ENCODE measurements at places on chromosomes 5 and 9. TPM values are rescaled to one million over a fixed set of nuclear protein-coding genes. Genes with fewer than 3 reads are reported as not detected.

Gene NUTM2G
- total RNA-seq: not detected

Gene QRFP
- not detected for total RNA-seq

Gene FLT4
- total RNA-seq: 7.0 TPM

DNA sequence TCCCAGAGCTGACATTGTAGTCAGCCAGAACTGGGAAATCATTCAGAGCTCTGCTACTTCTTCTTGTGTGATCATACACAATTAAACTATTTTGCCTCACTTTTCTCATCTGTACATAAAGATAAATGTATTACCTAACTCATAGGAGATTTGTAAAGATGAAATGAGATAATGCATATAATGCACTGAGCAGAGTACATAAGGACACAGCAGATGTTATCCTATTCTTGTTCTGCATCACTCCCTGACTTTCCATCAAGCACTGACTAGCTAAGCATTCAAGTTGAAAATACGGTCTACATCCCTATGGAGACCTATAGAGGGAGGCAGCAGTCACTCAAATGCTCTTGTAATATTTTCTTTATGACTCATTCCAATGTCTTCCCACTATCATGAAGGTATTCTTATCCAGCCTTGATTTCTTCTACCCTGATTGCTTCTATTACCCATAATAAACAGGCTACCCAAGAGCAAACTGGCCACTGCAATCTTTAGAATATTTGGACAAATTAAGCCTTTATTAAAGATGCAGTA is 16.3 kb upstream of the PRR16 start:
- no peak overlapping the region for H3K4me3 ChIP-seq
- no peak overlapping the region for H3K27ac ChIP-seq
- DNase-seq: no peak
- no peaks in the 10 kb centered on the region for H3K27me3 ChIP-seq
- H3K4me1 ChIP-seq: peaks cover 12% of the 10 kb centered on the region

GRCh38 chr9:99415606-99416005 is 193.5 kb downstream of the SEC61B start:
- no peaks in the 10 kb centered on the region for H3K4me1 ChIP-seq
- H3K36me3 ChIP-seq: no peaks in the 10 kb centered on the region
- no peak for DNase-seq
- no peaks in the 10 kb centered on the region for H3K27me3 ChIP-seq

DNA sequence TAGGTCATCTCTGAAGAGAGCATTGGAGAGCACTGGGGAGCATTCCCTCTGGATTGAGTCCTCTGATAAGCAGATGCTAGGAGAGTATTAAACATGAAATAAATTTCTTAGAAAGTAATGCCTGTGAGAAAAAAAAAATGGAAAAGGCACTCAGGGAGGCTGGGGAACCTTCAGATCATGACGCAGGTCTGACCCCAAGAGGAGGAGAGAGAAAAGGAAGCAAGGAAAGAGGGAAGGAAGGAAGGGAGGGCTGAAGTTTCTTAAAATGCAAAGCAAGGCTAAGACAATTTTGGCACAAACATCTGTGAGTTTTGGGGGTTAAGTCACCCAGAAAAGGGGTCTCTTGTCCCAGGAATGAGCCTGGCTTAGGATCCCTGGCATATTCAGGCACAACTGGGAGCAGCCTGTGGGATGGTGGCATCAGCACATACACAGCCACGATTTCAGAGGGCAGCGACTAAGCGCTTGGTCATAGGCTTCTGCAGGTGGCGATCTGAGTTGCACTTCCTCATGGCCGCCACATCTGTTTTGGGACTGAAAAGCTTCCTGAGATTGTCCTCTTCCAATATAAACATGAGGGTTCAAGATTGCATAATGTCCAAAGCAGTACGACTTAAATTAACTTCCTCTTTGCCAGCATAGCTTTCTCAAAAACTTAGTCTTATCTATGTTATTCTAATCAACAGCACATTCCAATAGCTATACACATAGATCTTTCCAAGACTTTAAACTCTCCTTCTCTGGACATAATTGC is 692.7 kb downstream of the DNAH5 start:
- H3K27ac ChIP-seq: peak overlapping the region; percentile 54
- peak; percentile 62 for DNase-seq
- no peaks in the 10 kb centered on the region for H3K4me1 ChIP-seq
- no peaks in the 10 kb centered on the region for H3K27me3 ChIP-seq
- H3K4me3 ChIP-seq: no peak overlapping the region

- H3K4me3 ChIP-seq: peak overlapping the region; percentile 42
- no peaks in the 10 kb centered on the region for H3K36me3 ChIP-seq
- peak; percentile 68 for DNase-seq
- H3K27ac ChIP-seq: peak overlapping the region; percentile 36
These were observed 1.0 kb upstream of the IL12B start for GRCh38 chr5:159331093-159331973.

- peaks cover 79% of the 10 kb centered on the region for H3K4me1 ChIP-seq
- no peaks in the 10 kb centered on the region for H3K27me3 ChIP-seq
- H3K27ac ChIP-seq: no peak overlapping the region
- peaks cover 35% of the 10 kb centered on the region for H3K36me3 ChIP-seq
These were observed 2.2 kb downstream of the GRK6 start for GRCh38 chr5:177428574-177429217.

- DNase-seq: no peak
- no peaks in the 10 kb centered on the region for H3K36me3 ChIP-seq
- H3K27ac ChIP-seq: no peak overlapping the region
- H3K4me3 ChIP-seq: no peak overlapping the region
- H3K4me1 ChIP-seq: no peaks in the 10 kb centered on the region
These were observed 106.4 kb upstream of the ASTN2 start for GRCh38 chr9:117521293-117521692.

- no peak overlapping the region for H3K4me3 ChIP-seq
- H3K36me3 ChIP-seq: no peaks in the 10 kb centered on the region
- H3K27ac ChIP-seq: no peak overlapping the region
- H3K27me3 ChIP-seq: no peaks in the 10 kb centered on the region
These were observed 1046.9 kb upstream of the WWC1 start for GRCh38 chr5:167244583-167244982.

Gene CD72
- not detected for total RNA-seq

Gene NEUROG1
- total RNA-seq: not detected

Gene STKLD1
- total RNA-seq: not detected

Gene TAF1L
- total RNA-seq: not detected

GRCh38 chr9:93121316-93122241 is 12.5 kb downstream of the NINJ1 start:
- H3K4me3 ChIP-seq: no peak overlapping the region
- H3K4me1 ChIP-seq: peaks cover 53% of the 10 kb centered on the region
- H3K27ac ChIP-seq: peak overlapping the region; percentile 72
- H3K36me3 ChIP-seq: peaks cover 50% of the 10 kb centered on the region
- DNase-seq: peak; percentile 4

DNA sequence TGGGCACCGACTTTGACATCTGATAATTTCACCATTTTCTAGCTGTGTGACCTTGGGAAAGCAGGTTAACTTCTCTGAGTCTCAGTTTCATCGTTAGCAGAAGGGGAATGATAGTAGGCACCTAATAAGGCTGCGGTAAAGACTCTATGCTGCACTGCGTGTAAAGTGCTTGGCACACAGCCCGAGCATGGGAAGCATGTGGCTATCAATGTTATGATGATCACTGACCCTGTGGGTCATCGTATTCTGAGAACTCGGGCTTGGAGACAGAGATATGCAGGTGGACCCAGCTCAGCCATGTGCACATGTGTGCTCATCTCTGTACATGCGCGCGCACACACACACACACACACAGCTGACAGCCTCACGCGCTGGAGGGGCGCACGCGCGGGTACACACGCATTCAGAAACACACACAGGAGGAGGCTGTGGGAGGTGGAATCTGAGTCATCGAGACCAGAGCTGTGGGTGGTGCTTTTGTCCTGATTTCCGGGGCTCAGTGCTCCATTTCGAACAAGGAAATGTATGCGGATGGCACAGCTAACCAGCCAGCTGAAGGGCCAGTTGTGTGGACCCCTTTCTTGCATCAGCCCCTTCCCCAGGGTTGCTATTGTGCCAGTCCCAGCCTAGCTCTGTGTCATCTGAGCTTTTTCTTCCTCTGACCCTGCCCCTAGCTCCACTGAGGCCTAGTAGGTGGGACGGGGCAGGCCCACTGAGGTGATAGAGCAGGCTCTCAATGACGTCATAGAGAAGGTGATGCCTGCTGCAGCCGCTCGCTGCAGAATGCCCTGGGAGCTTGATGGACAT is 11.1 kb upstream of the ARAP3 start:
- DNase-seq: no peak
- H3K4me3 ChIP-seq: no peak overlapping the region
- no peaks in the 10 kb centered on the region for H3K27me3 ChIP-seq
- peaks cover 15% of the 10 kb centered on the region for H3K4me1 ChIP-seq

Gene SLC6A7
- not detected for total RNA-seq

Gene OLFML2A
- total RNA-seq: 1.7 TPM

DNA sequence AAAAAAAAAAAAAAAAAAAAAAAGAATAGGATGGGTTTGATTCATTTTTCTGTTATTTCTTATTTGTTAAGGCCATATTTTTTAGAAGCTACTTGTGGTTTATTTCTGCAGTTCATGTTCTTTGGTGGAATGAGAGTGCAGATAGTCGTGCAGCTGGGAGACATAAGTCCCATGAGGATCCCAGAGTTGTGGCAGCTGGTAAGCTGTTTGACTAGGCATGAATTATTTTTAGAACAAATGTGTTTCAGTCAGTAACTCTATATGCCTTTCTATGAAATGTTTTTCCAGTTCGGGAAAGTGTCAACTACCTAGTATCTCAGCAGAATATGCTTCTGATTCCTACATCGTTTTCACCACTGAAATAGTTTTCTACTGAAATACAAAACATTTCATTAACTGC is 5.0 kb upstream of the NIPSNAP3B start:
- peaks cover 4% of the 10 kb centered on the region for H3K36me3 ChIP-seq
- no peak overlapping the region for H3K4me3 ChIP-seq
- no peaks in the 10 kb centered on the region for H3K4me1 ChIP-seq
- no peak overlapping the region for H3K27ac ChIP-seq
- H3K27me3 ChIP-seq: no peaks in the 10 kb centered on the region

Gene PIP5KL1
- 11.2 TPM for total RNA-seq

Gene PCDHGC4
- total RNA-seq: 3.1 TPM

GRCh38 chr5:112604732-112605630 is 132.7 kb upstream of the APC start:
- H3K4me3 ChIP-seq: no peak overlapping the region
- H3K36me3 ChIP-seq: no peaks in the 10 kb centered on the region
- DNase-seq: peak; percentile 30

DNA sequence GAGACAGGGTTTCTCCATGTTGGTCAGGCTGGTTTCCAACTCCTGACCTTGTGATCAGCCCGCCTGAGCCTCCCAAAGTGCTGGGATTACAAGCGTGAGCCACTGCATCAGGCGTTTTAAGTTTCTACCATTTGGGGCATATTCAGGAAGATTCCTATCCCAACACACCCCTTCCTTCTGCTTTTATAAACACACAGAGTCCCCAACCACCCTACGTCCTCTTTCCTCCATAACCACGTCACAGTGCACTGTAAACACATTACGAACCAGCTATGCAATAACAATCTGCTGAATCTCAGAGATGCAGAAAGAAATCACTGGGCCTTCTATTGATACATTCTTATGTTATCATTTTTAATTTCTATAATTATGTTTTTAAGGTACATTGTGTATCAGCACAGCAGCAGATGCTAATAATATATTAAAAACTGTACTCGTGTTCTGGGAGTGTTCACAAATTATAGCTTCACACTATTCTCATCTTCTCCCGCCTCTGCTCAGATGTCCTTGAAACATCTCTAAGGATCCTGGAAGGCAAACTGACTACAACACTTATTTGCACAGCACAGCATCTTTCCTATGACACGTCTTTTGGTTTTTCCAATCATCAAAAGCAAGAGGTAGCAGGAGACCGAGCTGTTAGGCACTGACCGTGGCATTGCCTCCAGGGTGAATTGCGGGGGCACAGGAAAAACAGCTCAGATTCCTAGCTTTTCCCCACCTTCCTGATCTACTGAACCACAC is 60.2 kb downstream of the KCNIP1 start:
- no peaks in the 10 kb centered on the region for H3K27me3 ChIP-seq
- no peak overlapping the region for H3K27ac ChIP-seq
- no peaks in the 10 kb centered on the region for H3K36me3 ChIP-seq
- no peak for DNase-seq

DNA sequence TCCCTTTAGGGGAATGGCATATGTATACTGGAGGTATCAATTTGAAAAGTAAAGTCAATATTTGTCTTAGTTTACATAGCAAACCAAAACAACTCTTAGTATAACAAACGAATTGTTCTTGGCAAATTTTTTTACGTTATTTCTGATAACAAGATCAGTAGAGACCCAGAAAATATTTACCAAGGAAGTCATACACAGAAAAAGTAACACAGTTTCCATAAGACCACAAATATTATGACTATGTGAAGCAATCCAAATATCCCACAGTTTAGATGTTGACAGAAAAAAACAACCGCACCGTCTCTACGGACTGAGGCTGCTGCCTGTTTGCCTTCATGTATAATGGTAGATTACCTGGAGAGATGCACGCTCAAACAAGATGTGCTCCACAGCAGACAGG is 46.5 kb upstream of the DAPK1 start:
- H3K27me3 ChIP-seq: no peaks in the 10 kb centered on the region
- no peaks in the 10 kb centered on the region for H3K36me3 ChIP-seq
- DNase-seq: no peak
- H3K4me1 ChIP-seq: peaks cover 7% of the 10 kb centered on the region
- no peak overlapping the region for H3K27ac ChIP-seq

GRCh38 chr9:116414374-116414773 is 260.8 kb downstream of the PAPPA start:
- H3K4me1 ChIP-seq: no peaks in the 10 kb centered on the region
- no peak for DNase-seq
- H3K27ac ChIP-seq: no peak overlapping the region
- peaks cover 2% of the 10 kb centered on the region for H3K36me3 ChIP-seq
- no peaks in the 10 kb centered on the region for H3K27me3 ChIP-seq
- H3K4me3 ChIP-seq: no peak overlapping the region

Gene HRCT1
- total RNA-seq: 6.2 TPM

GRCh38 chr5:32814141-32814540 is 103.0 kb downstream of the NPR3 start:
- H3K4me1 ChIP-seq: no peaks in the 10 kb centered on the region
- DNase-seq: no peak
- H3K27ac ChIP-seq: no peak overlapping the region
- H3K4me3 ChIP-seq: no peak overlapping the region
- no peaks in the 10 kb centered on the region for H3K36me3 ChIP-seq

- no peak overlapping the region for H3K4me3 ChIP-seq
- H3K27ac ChIP-seq: no peak overlapping the region
- peak; percentile 86 for DNase-seq
- no peaks in the 10 kb centered on the region for H3K27me3 ChIP-seq
- H3K4me1 ChIP-seq: no peaks in the 10 kb centered on the region
- no peaks in the 10 kb centered on the region for H3K36me3 ChIP-seq
These were observed 7.9 kb downstream of the GABRP start for GRCh38 chr5:170791325-170791954.

Gene SV2C
- 1.8 TPM for total RNA-seq

- H3K4me1 ChIP-seq: peaks cover 47% of the 10 kb centered on the region
- peak; percentile 73 for DNase-seq
- no peaks in the 10 kb centered on the region for H3K36me3 ChIP-seq
These were observed 212.8 kb downstream of the NXNL2 start for GRCh38 chr9:88747768-88748167.

Gene NREP
- total RNA-seq: 8.5 TPM

- H3K4me1 ChIP-seq: peaks cover 5% of the 10 kb centered on the region
- peak overlapping the region; percentile 73 for H3K27ac ChIP-seq
- no peak for DNase-seq
These were observed 52.6 kb downstream of the AQP7 start for GRCh38 chr9:33349743-33350142.

Gene NDUFS6
- total RNA-seq: 42.0 TPM

Measured in stomach (tissue), 19 donors.